ENCODE measurements at places on chromosomes 6 and 20.

- no peak for DNase-seq
Measured at GRCh38 chr6:35596448-35597442, 84.0 kb upstream of the TULP1 start.

DNA sequence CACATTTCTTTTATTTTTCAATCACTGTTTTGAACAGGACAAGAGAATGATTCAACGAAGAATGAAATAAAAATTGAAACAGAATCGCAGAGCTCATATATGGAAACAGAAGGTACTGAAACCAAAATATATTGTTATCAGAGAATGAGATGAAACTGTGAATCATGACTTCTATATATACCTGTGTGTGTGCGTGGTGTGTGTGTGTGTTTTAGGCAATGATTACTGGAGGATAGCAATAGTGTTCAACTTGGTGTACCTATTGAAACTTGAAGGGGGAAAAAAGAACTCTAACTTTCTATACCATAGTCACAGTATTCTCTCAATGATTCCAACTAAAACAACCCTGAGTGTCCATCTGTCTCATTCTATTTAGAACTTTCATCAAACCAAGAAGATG lies 586.6 kb downstream of the KIF16B start:
- DNase-seq, result no peak

GRCh38 chr6:32857156-32857891 lies 3.3 kb downstream of the PSMB9 start:
- DNase-seq, result no peak

- DNase-seq, result no peak
Measured at GRCh38 chr20:41678799-41679198, 60.6 kb upstream of the CHD6 start.

DNA sequence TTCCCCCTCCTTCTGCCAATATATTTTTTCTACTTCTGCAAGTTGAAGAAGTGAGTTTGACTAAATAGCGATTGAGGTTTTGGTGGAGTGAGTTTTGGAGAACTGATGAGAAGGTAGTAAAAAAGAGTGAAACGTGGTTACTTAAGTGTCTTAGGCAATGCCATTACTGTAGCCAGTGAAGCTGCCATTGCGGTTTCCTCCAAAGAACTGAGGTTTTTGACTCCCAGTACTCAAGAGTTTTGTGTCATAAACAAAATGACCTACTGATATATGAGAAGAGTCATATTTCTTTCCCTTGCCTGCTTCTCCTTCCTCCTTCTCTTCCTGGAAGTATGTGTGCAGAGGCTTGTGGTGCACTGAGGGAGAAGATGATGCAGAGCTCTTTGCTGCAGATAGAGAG lies 554.5 kb upstream of the MAP3K7 start:
- DNase-seq, result no peak

GRCh38 chr20:59387891-59388290 lies 87.5 kb downstream of the EDN3 start:
- no peak for DNase-seq

- no peak for DNase-seq
Measured at GRCh38 chr6:652865-653264, 4.0 kb downstream of the HUS1B start.

DNA sequence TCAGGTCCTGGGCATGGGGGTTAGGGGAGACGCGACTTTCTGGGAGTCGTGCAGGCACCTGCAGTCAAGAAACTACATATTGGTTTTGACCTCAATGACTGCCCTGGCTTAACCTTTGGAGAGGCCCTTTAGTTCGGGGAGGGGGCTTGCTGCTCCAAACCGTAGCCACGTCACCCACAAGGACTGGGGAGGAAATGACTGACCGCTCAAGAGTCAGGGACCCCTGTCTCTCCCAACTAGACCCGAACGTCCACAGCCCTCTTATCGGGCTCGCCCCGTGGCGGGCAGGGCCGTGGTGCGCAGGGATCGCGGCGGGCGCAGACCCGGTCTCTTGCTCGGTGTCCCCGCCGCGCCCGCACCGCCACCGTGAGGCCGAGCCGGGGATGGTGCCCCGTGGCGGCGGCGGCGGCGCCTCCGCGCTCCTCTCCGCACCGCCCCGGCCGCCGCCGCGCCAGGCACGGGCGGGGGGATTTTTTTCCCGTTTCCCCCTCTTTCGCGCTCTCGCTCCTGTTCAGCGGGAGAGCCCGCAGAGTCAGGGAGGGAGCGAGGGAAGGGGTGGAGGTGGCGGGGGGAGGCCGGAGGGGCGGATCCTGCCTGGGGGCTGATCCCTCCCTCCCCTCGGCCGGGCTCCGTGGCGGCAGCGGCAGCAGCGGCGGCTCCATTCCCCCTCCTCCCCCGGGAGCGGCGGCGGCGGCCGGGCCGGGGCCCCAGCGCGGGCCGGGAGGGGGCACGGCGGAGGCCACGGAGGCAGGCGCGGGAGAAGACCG lies at the start of gene BRPF3:
Gene BRPF3, plus strand, starts transcription at position 632 of the 767 bp plus-strand sequence. CDS start 3,579 bp downstream, outside the sequence.
- peak; percentile 79 for DNase-seq

DNA sequence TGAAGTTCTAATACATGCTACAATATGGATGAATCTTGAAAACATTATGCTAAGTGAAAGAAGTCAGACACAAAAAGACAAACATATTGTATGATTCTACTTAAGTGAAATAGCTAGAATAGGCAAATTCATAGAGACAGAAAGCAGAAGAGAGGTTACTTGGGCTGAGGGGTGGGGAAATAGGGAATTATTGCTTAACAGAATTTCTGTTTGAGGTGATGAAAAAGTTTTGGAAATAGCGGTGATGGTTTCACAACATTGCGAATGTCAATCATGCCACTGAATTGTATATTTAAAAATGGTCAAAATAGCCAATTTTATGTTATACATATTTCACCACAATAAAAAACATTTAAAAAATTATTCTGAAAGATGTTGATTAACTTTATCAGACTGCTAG lies 6.1 kb downstream of the SLC26A8 start:
- no peak for DNase-seq

DNA sequence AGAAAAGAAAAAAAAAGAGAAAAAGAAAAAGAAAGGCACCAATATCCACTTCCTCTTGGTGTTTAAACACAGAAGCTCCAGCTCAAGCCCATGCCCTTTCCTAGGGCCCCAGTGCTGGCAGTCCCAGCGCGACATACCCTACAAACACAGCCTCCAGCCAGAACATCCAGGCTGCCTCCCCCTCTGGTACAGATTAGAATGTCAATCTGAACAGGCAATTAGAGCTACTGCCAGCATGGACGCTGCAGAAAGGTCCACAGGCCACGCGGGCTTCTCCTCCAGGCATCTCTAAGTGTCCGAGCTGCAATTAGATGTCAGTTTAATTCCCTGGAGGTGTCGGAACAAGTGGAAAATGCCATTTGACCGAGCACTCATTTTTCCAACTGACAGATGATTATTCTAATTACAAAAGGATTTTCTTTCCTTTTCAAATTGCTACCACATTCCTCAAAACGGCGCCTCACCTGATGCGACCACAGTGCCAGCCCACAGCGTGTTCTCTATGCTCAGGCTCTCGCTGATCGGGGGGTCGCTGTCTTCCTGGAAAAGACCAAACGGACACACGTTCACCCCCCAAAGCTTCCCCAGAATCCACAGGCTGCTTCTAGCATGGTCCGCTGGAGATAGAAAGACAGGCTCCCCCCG lies 79.5 kb downstream of the ATP9A start:
- DNase-seq, result no peak

- DNase-seq, result peak; percentile 90
Measured at GRCh38 chr6:10383331-10384090, 31.4 kb downstream of the TFAP2A start.

GRCh38 chr6:4913705-4914419 lies 90.0 kb downstream of the RPP40 start:
- DNase-seq, result no peak

DNA sequence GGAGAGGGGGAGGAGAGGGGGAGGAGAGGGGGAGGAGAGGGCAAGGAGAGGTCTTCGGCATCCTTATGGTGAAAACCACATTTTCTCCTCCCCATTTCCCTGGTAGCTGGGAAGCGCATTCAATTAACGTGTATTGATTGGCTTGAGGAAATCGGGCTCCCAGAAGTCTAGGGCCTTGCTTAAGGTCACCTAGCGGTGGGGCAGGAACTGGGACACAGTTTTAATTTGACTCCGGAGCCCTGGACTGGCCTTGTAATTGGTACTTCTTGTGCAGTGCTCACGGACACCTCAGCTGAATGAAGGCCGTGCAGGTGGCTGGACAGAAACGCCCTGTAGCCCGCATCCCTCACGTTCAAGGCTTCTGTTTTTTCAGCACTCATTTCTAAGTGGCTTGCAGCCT lies 42.8 kb downstream of the CTCFL start:
- DNase-seq, result no peak

GRCh38 chr20:14245368-14245970 lies 91.9 kb downstream of the FLRT3 start:
- DNase-seq, result no peak

DNA sequence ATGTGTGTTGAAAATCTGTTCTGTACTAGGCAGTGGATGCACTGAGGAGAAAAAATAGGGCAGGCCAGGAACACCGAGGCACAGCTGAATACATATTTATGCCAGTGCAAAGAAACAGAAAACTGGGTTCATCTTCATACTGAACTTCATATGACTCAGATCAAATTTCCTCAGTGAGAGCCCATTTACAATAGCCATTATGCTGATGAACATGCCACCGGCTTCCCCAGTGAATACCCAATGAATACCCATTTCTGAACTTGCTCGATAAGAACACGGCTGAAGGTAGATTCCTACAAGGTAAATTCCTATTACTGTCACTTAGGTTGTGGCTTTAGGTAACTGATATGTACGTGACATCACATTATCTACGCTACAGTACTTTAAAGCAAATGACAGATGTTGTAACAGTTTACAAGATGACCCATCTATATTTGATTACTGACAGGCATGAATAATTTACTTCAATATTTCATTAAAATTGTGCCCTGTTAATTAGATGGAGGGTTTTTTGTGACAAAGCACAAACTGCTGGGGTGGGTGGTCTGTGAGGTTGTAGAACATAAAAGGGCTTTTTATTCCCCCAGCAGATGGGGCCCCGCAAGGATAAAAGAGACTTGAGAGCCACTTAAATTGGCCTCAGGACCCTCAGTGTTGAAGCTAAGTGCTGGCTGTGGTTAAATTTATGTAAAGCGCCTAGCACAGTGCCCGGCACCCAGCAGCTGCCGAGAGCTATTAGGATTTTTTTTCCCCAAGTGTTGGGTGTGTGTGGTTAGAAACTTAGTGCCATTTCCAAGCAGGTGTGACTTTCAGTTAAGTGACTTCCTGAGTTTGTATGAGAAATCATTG lies 264.5 kb downstream of the CD83 start:
- DNase-seq, result peak; percentile 70

DNA sequence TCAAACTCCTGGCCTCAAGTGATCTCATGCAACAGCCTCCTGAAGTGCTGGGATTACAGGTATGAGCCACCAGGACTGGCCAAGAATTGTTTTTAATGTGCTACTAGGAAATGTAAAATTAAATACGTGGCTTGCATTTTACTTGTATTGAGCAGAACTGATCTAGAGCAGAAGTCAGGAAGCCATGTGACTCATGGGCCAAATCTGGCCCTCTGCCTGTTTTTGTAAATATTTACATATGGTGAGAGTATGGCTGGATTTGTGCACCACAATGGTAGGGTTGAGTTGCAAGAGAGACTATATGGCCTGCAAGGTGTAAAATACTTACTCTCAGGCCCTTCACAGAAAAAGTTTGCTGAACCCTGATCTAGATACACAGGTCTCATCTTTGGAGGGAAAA lies 75.8 kb downstream of the LAMP5 start:
- DNase-seq, result no peak

GRCh38 chr20:62702013-62702300 lies 6.7 kb upstream of the NTSR1 start:
- no peak for DNase-seq

DNA sequence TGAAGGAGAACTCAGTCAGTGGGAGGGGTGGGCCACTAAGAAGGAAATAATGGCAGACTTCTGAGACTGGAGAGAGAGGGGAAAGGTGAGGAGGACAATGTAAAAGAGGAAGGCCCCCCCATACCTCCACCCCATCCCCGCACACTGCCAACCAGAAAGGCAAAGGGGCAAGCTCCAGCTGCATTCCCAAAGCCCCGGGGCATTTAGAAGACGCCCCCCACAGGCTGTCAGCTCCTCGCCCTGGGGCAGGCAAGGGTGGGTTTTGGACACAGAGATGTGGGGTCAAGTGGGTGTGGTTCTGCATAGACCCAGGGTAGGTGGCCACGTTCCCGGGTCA lies 20.8 kb upstream of the SLC22A7 start:
- DNase-seq, result no peak

- no peak for DNase-seq
Measured at GRCh38 chr6:161536224-161536630, 262.4 kb upstream of the AGPAT4 start.

- DNase-seq, result no peak
Measured at GRCh38 chr20:21981597-21982344, 276.3 kb downstream of the PAX1 start.

Measured in NCI-H526 treated with DMSO at 0.1 percent for 48 hours (cell line).